ENCODE measurements at places on chromosomes 2 and 18. TPM values are rescaled to one million over a fixed set of nuclear protein-coding genes. Genes with fewer than 3 reads are reported as not detected.

DNA sequence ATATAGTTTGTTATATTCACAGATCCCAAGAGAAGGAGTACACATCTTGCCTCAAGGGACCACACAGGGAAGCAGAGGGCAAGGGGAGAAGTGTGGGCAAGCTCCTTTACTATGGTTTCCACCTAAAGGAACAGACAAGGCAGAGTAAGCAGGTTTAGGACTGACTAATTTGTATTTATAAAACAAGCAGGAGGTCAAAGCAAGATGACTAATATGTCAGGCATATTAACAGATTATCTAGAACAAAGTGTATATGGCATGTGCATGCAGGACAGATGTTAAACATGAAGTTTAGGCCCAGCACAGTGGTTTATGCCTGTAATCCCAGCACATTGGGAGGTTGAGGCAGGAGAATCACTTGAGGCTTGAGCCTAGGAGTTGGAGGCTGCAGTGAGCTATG lies 3.7 kb upstream of the LRP2 start:
- peak overlapping the region; percentile 7 for H3K4me3 ChIP-seq
- no peaks in the 10 kb centered on the region for H3K36me3 ChIP-seq
- no peak for DNase-seq
- H3K27ac ChIP-seq, result no peak overlapping the region
- peaks cover 33% of the 10 kb centered on the region for H3K4me1 ChIP-seq
- H3K27me3 ChIP-seq, result peaks cover 33% of the 10 kb centered on the region

ERFE gene
- 2.6 TPM for total RNA-seq

CFAP65 gene
- 0.93 TPM for total RNA-seq

DLX1 gene
- 48.9 TPM for total RNA-seq

FNDC4 gene
- 14.2 TPM for total RNA-seq

- H3K4me3 ChIP-seq, result no peak overlapping the region
- no peaks in the 10 kb centered on the region for H3K27me3 ChIP-seq
- peaks cover 8% of the 10 kb centered on the region for H3K4me1 ChIP-seq
Observed at GRCh38 chr2:19916385-19916950, 14.7 kb upstream of the TTC32 start.
